T-helper 2 cell treated with Interferon-gamma antibody and Interleukin-4, amounts not matched to agents 5 μg/mL and 100 μg/mL, for 36 hours (primary cell): ENCODE measurements at places on chromosomes 7 and 10.
A peak's percentile ranks its signal among the peaks of the same experiment; 100 is the strongest.

DNA sequence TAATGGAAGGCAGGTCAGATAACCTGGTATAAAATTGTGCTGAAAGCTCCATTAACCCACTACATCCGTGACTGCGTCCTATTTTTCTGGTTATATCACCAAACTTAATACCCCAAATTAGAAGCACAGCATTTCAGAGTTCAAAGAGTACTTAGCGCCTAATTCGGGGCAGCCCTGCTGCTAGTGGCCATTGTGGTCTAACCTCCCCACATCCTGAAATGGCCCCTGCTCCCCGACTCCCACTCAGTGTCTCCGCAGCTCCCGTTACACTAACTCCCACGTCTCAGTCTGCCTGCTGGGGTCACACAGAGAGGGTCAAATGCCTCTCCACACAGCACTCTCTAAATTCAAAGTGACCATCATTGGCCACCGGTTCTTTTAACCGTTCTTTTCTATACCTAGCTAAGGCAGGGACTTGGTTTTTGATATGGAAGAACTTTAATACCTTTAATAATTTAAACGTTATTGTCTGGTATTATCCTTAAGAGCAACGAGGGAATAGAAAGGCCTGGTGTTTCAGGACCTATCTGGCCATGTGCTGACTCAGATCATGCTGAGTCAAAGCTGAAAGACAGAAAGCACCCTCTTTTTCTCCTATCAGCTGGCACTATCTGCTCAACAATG is 117.1 kb downstream of the KMT2E start:
- DNase-seq, result no peak

DNA sequence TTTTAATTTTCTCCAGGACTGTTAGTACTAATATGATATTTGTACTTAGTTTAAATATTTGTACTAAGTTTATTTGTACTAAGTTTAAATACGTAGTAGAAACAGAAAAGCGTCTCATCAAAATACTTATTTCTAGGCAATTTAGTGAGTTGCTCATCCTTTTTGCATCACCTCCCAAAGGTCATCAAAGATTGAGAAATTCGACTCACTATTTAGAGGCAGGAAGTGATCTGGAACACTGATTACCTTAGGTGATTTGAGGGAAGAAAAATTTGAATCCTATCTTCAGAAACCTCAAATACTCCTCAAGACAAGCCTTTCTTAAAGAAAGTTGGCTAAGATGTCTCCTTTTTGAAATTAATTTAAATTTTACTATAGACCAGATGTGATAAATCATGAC is 14.5 kb downstream of the WNT16 start:
- no peak for DNase-seq

DNA sequence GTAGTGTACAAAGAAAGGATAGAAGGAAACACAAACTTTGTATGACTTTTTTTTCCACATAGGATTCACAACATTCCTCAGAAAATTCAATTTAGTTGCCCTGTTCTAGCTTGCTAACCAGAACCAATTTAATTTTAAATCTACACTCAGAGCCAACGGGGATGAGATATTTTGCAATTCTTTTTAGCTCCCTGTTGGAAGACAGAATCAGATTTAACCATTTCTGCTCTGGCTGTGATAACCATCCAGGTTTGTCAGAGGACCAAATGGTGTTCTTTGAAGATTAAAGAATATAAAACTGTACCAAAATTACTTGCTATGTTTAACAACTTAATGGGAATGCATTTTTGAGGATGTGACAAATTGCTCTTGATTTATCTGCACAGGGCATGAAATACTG is 319.7 kb downstream of the HPSE2 start:
- DNase-seq, result no peak

GRCh38 chr7:80588591-80588990 is 49.9 kb upstream of the CD36 start:
- DNase-seq, result no peak

GRCh38 chr7:557558-557881 is 37.9 kb upstream of the PDGFA start:
- DNase-seq, result no peak

- DNase-seq, result no peak
These were observed 497.4 kb upstream of the PODXL start for GRCh38 chr7:132053871-132054270.

- no peak for DNase-seq
These were observed 269.0 kb downstream of the RPS24 start for GRCh38 chr10:78302739-78302988.

GRCh38 chr7:87027900-87028299 is 31.6 kb downstream of the ELAPOR2 start:
- no peak for DNase-seq

DNA sequence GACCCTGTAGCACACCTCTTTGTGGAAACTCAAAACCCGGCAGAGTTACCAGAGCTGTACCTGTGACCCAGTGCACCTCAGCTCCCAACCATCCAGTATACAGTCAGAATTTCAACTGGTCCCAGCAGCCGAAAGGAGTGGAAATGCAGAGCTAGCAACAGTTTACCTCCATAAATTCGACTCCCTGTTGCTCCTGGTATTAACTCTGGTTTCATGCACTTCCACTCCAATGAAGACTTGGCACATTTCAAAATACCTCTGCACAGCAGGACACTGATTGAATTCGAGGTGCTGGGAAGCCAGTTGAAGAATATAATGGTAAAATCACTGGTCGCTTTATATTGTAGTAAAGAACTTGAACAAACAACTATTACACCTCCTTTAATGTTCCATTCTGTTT is 17.9 kb upstream of the TIAL1 start:
- no peak for DNase-seq

DNA sequence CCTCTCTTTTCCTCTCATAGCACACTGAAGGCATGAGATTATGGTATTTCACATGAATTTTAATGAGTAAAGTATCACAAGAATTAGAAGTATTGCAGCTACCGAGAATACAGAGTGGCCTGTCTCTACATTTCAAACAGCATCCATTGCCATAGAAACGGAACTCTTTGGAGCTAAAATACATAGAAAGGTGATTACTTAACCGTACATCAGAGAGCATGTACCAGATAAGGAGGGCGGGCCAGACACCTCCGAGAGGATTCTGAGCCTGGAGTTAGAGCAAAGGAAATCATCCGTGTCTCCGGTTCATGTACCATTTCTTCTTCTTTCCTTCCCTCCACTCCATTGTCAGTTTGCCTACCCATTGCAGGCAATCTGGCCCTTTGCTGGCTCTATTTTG is 196.7 kb downstream of the KLF6 start:
- no peak for DNase-seq

DNA sequence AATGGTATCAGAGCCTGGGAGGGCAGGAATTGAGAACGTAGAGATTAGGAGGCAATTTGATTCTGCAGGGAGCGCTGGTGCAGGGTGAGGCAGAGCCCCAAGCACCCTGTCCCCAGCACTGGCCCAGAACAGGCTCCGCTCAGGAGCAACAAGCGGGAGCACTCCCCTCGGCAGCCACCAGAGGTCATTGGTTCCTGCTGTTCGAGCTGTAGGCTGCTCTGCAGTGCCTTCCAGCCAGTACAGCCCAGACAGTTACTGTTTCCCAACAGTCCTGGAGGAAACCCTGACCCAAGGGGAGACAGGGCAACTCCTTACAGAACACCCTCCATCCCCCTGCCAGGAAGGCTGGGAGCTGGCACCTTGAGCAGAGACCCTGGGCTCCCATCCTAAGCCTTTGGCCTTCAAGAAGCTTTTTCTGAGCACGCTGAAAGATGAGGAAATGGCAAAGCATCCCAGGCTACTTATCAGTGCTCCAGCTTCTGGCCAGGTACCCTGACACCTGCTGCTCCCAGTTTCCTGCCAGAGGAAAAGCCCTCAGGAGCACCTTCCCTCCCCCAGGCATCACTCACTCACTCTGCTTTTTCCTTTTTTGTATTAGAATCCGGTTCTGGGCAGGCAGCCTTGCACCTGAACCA is 71.2 kb upstream of the EFCAB10 start:
- peak; percentile 48 for DNase-seq

DNA sequence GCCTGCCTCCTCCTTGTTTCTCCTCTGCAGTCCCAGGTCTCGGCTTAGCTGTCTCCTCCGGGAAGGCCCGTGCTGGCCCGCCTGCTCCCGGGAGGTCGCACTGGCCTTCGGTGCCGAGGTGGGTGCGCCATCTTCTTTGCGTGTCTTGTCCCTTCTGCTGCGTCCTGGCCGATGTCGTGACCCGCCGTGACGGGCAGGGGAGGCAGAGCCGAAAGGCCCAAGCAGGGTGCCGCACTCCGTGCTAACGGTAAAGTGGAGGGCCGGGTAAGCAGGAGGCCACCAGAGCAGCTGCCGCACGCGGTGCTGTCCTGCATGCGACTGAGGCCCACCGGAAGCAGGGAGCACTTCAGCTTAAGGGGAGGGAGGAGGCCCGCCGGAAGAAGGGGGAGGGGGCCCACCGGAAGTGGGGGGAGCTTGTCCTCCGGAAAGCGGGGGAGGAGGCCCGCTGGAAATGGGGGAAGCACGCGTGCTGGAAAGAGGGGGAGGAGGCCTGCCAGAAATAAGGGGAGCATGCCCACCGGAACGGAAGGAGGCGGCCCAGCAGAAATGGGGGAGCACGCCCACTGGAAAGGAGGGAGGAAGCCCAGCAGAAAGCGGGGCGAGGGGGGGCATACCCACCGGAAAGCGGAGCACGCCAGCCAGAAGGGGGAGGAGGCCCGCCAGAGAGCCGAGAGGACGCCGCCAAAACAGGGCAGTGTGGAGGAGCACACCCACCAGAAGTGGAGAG is 71.4 kb downstream of the PROSER2 start:
- DNase-seq, result no peak

DNA sequence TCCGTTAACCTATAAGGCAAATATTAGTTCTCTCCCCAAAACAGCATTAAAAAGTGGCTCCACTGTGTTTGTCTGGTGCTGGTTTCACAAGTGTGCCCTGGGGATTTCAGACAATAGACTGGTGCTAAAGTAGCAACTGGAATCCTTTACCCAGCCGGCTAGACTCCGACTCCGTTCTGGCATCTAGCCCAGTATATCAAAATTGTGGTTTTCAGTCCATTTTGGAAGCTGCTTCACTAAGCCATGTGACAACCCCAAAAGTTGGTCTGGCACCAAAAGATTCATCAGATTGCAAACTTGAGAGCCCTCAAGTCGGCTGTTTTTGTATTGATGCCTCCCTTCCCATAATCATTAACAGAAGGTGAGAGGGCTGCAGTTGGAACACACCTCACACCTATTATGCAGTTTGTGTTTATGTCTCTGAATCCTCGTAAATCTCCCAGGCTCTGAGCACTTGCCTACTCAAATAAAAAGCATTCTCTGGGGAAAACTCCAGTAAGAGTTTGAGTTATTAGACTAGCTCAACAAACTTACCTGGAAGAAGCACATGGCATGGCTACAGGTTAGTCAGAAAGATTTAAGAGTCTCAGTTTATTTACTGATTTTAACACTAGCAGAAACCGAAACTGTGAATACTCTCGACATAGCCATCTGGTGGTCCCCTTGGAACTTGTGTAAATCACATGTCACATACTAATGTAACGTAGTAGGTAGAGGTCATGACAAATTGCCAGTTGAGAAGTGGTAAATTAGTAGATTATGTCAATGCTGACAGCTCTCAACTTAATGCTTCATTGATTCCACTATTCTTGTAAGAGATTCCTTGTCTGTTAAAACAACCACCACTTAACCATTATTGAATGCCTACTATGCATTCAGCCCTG is 14.8 kb upstream of the WNT16 start:
- DNase-seq, result no peak

GRCh38 chr10:15244635-15245197 is 76.2 kb upstream of the NMT2 start:
- no peak for DNase-seq

DNA sequence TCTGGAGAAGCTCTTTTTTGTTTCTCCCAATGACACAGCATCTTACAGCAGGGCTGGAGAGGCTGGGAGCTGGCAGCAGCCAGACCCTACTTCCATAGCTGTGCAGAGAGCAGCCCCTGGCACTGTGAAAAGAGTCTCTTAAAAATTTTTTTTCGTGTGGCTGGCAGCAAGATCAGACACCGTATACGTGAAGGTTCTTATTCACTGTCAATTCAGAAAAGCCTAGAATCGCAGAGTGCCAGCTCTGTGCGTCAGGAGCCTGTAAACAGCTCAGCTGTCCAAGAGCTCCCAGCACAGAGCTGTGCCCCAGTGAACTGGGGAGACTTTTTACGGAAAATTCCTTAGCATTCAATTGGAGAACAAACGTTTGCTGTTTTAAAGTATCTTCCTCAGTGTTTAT is 6.5 kb downstream of the BAG3 start:
- no peak for DNase-seq

DNA sequence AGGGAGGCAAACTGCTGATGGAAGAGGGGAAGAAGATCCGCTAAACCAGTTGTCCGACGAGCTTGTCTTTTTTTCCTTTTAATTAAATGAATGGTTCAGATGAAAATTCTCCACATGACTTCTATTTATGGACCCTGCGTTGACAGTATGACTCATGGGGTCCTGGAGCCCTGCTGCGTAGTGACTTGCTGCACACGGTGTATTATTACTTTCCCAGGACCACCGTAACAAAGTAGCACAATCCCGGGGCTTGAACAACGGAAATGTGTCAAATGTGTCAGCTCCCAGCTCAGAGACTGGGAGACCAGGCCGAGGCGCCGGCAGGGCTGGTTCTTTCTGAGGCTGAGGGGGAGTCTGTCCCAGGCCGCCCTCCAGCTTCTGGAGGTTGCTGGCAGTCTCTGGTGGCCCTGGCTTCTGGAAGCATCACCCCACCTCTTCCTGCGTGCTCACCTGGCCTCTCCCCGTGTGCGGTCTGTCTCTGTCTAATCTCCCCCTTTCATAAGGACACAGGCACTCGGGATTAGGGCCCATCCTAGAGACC is 33.8 kb upstream of the MNX1 start:
- DNase-seq, result no peak

DNA sequence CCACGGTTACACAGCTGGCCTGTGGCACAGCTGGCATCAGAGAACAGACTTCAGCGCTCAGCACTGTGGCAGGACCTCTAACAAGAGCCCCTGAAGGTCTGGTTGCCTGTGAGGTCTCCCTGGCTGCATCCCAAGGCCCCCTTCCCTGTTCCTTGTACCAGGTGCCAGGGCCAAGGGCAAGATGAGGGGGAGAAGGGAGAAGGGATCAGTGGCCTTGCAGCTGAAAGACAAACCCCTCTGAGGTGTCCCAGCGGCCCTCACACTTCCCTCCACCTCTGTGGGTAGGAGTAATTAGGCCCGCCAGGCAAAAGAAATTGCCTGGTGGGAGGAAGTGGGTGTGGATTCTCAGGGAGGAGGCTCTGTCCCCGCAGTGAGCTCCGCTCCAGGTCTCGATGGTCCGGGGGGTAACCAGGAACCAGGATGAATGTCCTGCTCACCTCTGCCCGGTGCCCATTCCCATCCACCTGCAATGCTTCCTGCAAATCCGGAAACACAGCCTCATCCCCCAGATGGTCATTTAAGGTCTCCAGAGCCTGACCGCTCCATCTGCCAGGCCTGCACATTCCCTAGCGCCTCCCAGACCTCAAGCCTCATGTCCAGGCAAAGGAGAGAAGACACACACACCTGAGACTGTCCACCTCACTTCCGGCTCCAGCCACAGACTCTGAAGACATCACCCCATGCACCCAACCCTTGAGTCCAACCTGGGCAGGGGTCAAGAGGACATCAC is 22.7 kb downstream of the GRID2IP start:
- DNase-seq, result no peak

- no peak for DNase-seq
These were observed 42.3 kb downstream of the SH2D4B start for GRCh38 chr10:80579849-80580637.

GRCh38 chr10:124498056-124498455 is 36.4 kb downstream of the LHPP start:
- no peak for DNase-seq

GRCh38 chr7:46100521-46100920 is 179.4 kb upstream of the IGFBP3 start:
- DNase-seq, result no peak
